ENCODE measurements at places on chromosomes 5 and 9.

DNA sequence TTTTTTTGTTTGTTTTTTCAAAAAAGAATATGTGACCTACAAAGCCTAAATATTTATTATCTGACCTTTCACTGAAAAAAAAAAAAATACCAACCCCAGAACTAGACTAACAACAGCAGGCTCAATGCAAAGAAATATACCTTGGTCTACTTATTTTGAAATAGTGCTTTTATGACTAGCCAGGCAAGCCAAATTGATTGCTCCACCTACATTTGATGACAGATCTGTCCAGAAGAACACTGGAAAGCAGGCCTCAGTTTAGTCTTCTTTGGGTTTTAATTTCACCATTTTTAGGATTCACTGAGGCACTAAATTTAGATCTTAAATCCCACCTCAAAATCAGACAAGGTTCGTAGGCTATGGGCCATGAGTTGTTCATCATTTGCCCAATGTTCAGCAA is 97.3 kb downstream of the PLPP1 start:
- DNase-seq, result no peak
- no peak overlapping the region for H3K4me3 ChIP-seq
- H3K27ac ChIP-seq, result peak overlapping the region; percentile 56
- H3K27me3 ChIP-seq, result no peaks in the 10 kb centered on the region
- H3K36me3 ChIP-seq, result peaks cover 7% of the 10 kb centered on the region
- peaks cover 12% of the 10 kb centered on the region for H3K4me1 ChIP-seq

DNA sequence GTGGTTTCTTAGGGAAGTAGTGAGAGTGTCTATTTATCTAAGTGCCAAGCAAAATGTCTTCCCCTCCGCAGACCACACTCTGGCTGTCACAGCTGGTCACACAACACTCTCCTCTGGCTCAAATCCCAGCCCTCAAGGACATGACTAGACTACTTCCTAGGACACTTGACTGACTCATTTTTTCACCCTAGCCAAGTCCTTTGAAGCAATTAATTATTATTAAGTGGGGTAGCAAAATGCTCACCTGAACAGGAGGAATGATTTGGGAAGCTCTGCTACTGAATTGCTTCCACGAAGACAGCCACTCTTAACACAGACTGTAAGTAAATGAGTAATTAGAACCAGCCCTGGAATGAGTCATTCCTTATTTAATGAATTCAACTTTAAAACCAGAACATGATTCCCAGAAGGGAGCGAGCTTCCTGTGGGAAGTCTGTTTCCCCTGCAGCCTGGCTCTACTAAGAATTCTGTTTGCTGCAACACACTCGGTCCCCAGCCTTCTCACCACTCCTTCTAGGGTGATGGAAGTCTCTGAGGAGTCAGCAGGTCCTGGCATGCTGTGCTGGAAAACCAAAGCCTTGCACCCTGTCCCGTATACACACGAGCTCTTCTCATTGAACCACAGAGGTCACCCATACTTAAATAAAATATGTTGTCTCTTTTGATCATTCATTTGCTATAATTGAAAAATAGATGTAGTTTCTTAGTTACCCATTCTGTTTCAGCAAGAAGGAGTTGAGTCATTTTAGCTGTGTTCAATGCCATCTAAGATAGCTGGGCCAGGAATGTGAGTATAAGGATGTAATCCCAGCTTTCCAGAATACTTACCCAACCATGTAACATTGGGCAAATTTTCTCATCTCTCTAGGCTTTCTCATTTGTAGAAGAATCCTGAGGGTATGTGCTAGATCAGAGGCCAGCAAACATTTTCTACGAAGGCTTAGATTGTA is 218.6 kb upstream of the RASEF start:
- H3K4me1 ChIP-seq, result no peaks in the 10 kb centered on the region
- H3K27ac ChIP-seq, result no peak overlapping the region
- H3K27me3 ChIP-seq, result no peaks in the 10 kb centered on the region
- DNase-seq, result peak; percentile 56

DNA sequence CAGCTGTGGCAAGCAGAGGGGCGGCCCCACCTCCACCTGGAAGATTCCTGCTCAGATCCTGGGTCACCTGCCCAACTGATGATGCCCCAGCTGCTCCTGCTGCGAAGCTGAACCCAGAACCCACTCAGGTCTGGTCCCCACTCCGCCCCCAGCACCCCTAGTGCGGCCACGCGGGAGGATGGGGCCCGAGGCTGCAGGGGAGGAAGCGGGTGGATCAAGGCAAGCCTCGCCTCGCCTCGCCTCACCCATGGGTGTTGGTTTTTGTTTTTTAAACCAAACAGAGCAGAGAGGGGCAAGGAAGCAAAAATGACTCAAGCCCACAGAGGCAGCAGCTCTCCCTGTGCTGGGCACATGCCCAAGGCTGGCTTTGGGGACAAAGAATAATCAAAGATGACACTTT is 23.2 kb downstream of the ABO start:
- no peak overlapping the region for H3K27ac ChIP-seq
- no peaks in the 10 kb centered on the region for H3K36me3 ChIP-seq
- no peak for DNase-seq
- H3K4me1 ChIP-seq, result peaks cover 14% of the 10 kb centered on the region
- H3K27me3 ChIP-seq, result no peaks in the 10 kb centered on the region
- no peak overlapping the region for H3K4me3 ChIP-seq

GRCh38 chr5:32325616-32326015 is 12.9 kb upstream of the MTMR12 start:
- no peak overlapping the region for H3K4me3 ChIP-seq
- H3K27ac ChIP-seq, result no peak overlapping the region
- no peaks in the 10 kb centered on the region for H3K4me1 ChIP-seq

- peaks cover 8% of the 10 kb centered on the region for H3K36me3 ChIP-seq
- H3K27me3 ChIP-seq, result no peaks in the 10 kb centered on the region
- H3K4me3 ChIP-seq, result no peak overlapping the region
- no peak overlapping the region for H3K27ac ChIP-seq
- no peak for DNase-seq
Observed at GRCh38 chr9:79756414-79756813, 184.6 kb downstream of the TLE4 start.

DNA sequence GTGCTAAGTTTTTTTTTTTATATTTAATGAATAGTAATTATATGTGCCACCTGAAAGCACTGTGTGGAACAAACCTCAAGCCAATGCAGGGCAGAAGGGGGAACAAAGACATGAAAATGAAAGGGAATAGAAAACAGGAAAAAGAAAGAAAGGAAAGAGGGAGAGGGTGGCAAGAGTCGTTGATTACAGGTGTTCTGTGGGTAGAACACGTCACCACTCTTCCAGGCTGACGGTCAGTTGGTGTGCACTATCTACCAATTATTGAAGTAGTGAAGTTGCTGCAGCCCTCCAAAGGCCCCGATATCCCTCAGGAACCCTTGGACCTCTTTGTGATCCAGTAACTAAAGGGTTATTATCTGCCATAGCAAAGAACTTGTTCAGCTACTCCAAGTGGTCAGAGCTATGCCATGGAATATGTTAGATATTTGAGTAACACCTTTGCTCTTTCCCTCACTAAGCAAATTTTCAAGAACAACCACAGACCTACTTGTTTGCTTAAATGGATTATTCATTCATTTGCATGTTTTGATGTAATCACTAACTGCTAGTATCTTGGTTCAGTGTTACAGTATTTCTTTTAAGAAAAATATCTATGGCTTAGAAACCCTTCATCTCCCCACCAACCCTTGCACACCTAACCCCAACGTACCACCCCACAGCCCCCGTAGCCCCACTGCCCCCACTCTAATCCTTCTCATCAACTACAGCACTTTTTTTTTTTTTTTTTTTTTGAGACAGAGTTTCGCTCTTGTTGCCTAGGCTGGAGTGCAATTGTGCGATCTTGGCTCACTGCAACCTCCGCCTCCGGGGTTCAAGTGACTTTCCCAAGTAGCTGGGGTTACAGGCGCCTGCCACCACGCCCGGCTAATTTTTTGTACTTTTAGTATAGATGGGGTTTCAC is 31.3 kb downstream of the FYB1 start:
- peaks cover 4% of the 10 kb centered on the region for H3K4me1 ChIP-seq
- peak; percentile 62 for DNase-seq
- H3K4me3 ChIP-seq, result no peak overlapping the region
- no peaks in the 10 kb centered on the region for H3K36me3 ChIP-seq
- H3K27me3 ChIP-seq, result no peaks in the 10 kb centered on the region

- H3K4me1 ChIP-seq, result no peaks in the 10 kb centered on the region
- H3K27me3 ChIP-seq, result no peaks in the 10 kb centered on the region
- H3K36me3 ChIP-seq, result peaks cover 4% of the 10 kb centered on the region
Observed at GRCh38 chr5:96702503-96703383, 40.6 kb downstream of the CAST start.

GRCh38 chr5:43154469-43154868 is 33.8 kb downstream of the ZNF131 start:
- no peaks in the 10 kb centered on the region for H3K27me3 ChIP-seq
- H3K4me3 ChIP-seq, result no peak overlapping the region
- H3K36me3 ChIP-seq, result peaks cover 8% of the 10 kb centered on the region
- H3K27ac ChIP-seq, result no peak overlapping the region

DNA sequence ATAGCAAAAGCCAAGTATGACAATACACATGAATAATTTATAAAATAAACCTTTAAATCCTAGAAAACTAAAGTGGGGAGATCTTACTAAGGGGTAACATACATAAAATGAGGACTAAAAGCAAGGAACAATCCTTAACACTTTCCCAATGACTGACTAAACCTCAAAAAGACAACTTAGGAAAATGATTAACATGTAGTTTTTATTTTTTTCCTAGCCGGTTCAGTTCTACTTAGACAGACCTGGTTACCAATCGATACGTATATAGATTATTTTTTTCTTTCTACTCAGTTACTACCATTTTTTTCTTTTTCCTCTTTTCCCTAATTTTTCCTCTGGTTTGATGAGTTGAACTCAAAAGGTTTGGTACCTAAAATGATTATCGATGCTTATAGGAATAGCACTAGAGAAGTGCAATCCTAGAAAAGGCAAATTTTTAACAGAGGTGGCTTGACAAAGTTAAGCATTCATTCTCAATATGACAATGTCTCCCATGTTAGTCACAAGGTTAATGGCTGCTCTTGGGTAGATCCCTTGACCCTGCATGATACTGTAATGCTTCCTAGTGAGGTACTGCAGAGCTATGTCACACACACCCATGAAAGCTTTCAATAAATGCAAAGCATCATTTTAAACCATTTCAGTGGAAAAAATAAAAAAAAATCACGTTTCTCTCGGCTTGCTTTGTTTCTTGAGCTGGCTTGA is 41.5 kb downstream of the FBXO4 start:
- DNase-seq, result no peak
- H3K4me1 ChIP-seq, result no peaks in the 10 kb centered on the region
- no peaks in the 10 kb centered on the region for H3K36me3 ChIP-seq
- no peak overlapping the region for H3K27ac ChIP-seq

DNA sequence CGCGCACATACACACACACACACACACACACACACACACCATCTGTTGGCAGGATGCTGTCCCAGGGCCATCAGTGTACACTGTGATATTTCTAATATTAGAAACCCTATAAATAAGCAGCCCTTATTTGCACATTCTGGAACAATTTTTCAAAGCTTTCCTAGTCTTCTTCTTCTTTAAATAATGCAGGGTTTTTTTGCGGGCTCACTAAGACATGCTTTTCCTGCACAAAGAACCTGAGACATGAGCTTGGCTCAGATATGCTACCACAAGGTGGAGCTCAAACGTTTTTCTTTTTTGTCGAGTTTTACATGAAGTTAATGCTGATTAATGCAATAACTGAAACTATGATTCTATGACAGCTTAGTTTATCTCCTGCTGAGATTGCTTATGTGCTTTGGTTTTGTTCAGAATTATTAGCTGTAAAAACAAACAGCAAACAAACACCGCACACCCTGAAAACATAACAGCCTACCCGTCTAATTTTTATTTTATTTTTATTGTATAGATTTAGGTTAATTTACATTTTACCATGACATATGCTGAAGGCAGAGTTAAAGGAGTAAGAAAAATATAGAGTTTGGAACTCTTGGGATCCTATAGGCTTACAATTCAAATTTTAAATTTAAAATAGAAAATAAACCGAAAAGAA is 95.8 kb downstream of the ALDH1A1 start:
- DNase-seq, result peak; percentile 83
- no peaks in the 10 kb centered on the region for H3K36me3 ChIP-seq
- no peak overlapping the region for H3K27ac ChIP-seq
- no peak overlapping the region for H3K4me3 ChIP-seq
- H3K4me1 ChIP-seq, result no peaks in the 10 kb centered on the region

DNA sequence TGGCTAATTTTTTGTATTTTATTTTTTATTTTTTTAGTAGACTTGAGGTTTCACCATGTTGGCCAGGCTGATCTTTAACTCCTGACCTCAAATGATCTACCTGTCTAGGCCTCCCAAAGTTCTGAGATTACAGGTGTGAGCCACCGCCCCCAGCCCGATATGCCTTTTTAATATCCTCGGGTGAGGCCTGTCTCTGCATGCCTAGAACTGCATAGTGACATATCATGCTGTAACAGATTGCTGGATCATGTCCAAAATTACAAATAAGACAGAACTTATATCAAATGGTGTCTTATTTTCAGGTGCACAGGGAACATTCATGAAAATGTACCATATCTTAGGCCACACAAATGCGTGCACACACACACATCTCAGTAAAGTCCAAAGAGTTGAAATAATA is 39.1 kb upstream of the PJA2 start:
- no peak for DNase-seq
- no peak overlapping the region for H3K27ac ChIP-seq
- no peaks in the 10 kb centered on the region for H3K27me3 ChIP-seq
- H3K4me1 ChIP-seq, result peaks cover 2% of the 10 kb centered on the region

GRCh38 chr5:34691326-34691725 is 35.2 kb downstream of the RAI14 start:
- no peak overlapping the region for H3K4me3 ChIP-seq
- no peak for DNase-seq
- no peaks in the 10 kb centered on the region for H3K27me3 ChIP-seq
- no peak overlapping the region for H3K27ac ChIP-seq
- peaks cover 14% of the 10 kb centered on the region for H3K36me3 ChIP-seq
- H3K4me1 ChIP-seq, result peaks cover 13% of the 10 kb centered on the region

DNA sequence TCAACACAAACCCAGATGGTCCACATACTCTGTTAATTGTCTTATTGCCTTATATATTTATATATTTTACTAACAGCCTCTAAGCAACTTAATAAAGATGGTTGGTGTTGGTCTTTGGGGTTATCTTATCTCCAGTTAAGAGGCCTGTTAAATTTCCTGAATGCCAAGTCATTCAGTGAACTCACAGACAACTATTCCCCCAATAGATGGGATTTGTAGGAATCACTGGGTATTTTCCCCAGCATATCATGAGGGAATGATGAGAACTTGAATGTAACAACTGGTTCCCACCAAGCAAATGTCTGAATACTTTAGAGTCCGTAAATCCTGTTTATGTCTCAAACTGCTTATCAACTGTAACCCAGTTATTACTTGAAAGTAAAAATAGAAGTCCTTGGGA is 42.7 kb upstream of the RETREG1 start:
- H3K36me3 ChIP-seq, result peaks cover 6% of the 10 kb centered on the region
- no peaks in the 10 kb centered on the region for H3K27me3 ChIP-seq
- no peak overlapping the region for H3K27ac ChIP-seq
- peak; percentile 45 for DNase-seq

Data from trophoblast cell (in vitro differentiated cells and primary cell).